ENCODE measurements at places on chromosomes 2 and 18.

DNA sequence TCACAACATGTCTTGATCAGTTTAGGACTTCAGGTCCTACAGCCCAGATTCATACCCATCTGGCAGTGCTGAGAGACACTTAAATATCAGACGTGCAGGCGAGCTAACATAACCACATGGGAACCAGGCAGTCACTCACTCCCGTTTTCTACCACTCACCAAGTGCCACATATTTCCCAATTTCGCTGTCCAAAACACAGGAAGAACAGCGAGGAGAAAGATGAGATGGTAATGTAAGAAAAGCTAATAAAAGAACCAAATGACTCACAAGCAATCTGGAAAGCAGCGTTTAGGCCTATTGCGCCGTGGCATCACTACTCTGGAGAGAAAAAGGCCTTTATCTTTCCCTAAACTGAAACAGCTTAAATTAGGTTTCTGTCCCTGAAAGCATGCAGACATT lies 647.8 kb upstream of the SLC39A10 start:
- H3K36me3 ChIP-seq, result no peaks in the 10 kb centered on the region
- no peak overlapping the region for H3K4me3 ChIP-seq
- no peaks in the 10 kb centered on the region for H3K27me3 ChIP-seq
- DNase-seq, result no peak
- no peak overlapping the region for H3K27ac ChIP-seq
- no peaks in the 10 kb centered on the region for H3K4me1 ChIP-seq

DNA sequence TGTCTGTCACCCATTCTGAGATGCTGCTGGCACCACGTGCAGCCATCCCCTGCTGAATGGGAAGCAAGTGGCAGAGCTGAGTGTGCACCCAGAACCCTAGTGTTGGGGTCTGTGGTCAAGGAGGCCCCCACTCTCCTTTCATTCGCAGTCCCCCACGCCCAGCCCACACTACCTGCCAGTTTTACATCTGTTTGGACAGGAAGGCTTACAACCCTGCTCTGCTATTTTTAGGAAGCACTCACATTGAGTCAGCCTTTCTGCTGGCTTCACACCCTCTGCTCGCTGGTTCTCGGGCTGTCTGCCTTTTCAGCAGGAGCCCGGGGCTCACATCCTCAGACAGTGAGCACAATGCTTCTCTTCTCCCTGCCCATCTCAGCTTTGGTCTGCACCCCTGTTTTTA lies 10.7 kb upstream of the ADCY3 start:
- H3K4me1 ChIP-seq, result peaks cover 10% of the 10 kb centered on the region
- DNase-seq, result no peak
- H3K4me3 ChIP-seq, result no peak overlapping the region
- H3K27ac ChIP-seq, result no peak overlapping the region
- no peaks in the 10 kb centered on the region for H3K36me3 ChIP-seq
- H3K27me3 ChIP-seq, result no peaks in the 10 kb centered on the region

- DNase-seq, result peak; percentile 85
- H3K27ac ChIP-seq, result no peak overlapping the region
- no peaks in the 10 kb centered on the region for H3K27me3 ChIP-seq
- no peaks in the 10 kb centered on the region for H3K36me3 ChIP-seq
- H3K4me3 ChIP-seq, result no peak overlapping the region
Observed at GRCh38 chr18:77749089-77749488, 499.4 kb downstream of the GALR1 start.

DNA sequence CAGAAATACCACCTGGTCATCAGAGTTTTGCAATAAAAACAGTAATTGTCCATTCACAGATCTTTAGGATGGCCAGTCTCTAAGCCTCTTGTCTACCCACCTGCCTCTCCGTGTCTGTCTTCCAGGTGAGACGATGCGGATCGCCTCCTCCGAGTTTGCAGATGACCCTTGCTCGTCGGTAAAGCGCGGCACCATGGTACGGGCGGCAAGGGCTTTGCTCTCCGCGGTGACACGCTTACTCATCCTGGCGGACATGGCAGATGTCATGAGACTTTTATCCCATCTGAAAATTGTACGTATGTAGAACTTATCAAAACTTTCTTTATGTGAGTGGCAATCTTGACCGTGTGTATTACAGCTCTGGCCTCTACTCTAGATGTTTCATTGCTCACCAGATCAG lies 345.0 kb downstream of the CTNNA2 start:
- no peak overlapping the region for H3K4me3 ChIP-seq
- DNase-seq, result no peak
- H3K36me3 ChIP-seq, result no peaks in the 10 kb centered on the region
- no peaks in the 10 kb centered on the region for H3K4me1 ChIP-seq
- no peaks in the 10 kb centered on the region for H3K27me3 ChIP-seq

- no peak for DNase-seq
- peak overlapping the region; percentile 100 for H3K4me3 ChIP-seq
- H3K27ac ChIP-seq, result peak overlapping the region; percentile 96
- H3K27me3 ChIP-seq, result no peaks in the 10 kb centered on the region
Observed at GRCh38 chr2:55616551-55617174, 759 bp downstream of the PPP4R3B start.

GRCh38 chr18:43970656-43971055 lies 693.4 kb upstream of the SYT4 start:
- no peaks in the 10 kb centered on the region for H3K36me3 ChIP-seq
- H3K4me1 ChIP-seq, result no peaks in the 10 kb centered on the region
- H3K4me3 ChIP-seq, result no peak overlapping the region
- no peaks in the 10 kb centered on the region for H3K27me3 ChIP-seq

- H3K27me3 ChIP-seq, result no peaks in the 10 kb centered on the region
- no peak overlapping the region for H3K27ac ChIP-seq
- H3K4me1 ChIP-seq, result peaks cover 9% of the 10 kb centered on the region
- no peaks in the 10 kb centered on the region for H3K36me3 ChIP-seq
Observed at GRCh38 chr2:241818943-241819270, 9.9 kb downstream of the NEU4 start.

GRCh38 chr2:180692322-180692721 lies 288.1 kb upstream of the UBE2E3 start:
- no peak for DNase-seq
- H3K4me3 ChIP-seq, result no peak overlapping the region
- no peaks in the 10 kb centered on the region for H3K27me3 ChIP-seq
- H3K27ac ChIP-seq, result no peak overlapping the region
- H3K4me1 ChIP-seq, result no peaks in the 10 kb centered on the region
- H3K36me3 ChIP-seq, result no peaks in the 10 kb centered on the region

DNA sequence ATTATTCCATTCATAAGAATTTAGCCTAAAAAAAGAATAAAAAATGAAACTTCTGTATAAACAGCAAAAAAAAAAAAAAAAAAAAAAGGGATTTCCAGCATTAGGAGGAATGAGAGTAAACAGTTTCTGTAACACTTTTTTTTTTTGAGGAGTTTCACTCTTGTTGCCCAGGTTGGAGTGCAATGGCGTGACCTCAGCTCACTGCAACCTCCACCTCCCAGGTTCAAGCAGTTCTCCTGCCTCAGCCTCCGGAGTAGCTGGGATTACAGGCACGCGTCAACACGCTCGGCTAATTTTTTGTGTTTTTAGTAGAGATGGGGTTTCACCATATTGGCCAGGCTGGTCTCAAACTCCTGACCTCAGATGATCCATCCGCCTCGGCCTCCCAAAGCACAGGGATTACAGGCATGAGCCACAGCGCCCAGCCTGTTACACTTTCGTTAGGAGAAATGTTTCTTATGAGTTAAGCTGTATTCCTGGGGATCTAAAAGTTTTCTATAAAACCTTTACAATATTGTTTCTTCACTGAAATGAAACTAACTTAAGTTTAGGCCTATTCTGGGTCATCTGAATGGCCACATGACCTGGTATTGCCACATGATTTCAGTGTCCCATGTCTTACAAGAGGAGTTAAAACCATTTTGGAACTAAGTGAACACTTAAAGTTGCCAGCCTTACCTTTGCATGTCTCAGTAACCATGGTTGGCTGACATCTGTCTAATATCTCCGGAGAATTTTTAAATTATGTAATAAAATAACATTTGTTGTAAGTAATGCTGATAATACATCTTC lies 17.5 kb downstream of the SMAD2 start:
- no peaks in the 10 kb centered on the region for H3K36me3 ChIP-seq
- DNase-seq, result no peak
- no peaks in the 10 kb centered on the region for H3K4me1 ChIP-seq
- H3K27ac ChIP-seq, result no peak overlapping the region
- H3K4me3 ChIP-seq, result no peak overlapping the region

DNA sequence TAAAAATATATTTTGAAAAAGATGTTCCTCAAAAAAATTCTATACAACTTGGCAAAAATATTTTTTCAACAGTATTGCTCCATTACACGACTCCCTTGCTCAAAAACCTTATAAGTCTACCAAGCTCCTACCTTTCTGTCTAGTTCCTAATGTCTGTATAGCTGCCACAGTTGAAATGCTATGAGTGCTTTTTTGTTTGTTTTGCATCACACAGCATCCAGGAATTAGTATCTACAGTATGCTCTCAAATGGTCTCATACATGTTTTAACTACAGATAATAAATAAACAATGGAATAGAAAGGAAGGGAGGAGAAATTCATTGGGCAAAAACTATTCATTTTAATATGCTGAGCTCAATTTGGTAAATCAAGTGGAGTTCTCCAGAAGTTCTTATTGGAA lies 17.3 kb downstream of the ACADL start:
- no peaks in the 10 kb centered on the region for H3K36me3 ChIP-seq
- DNase-seq, result no peak
- no peak overlapping the region for H3K4me3 ChIP-seq
- H3K4me1 ChIP-seq, result no peaks in the 10 kb centered on the region
- H3K27me3 ChIP-seq, result no peaks in the 10 kb centered on the region
- no peak overlapping the region for H3K27ac ChIP-seq

DNA sequence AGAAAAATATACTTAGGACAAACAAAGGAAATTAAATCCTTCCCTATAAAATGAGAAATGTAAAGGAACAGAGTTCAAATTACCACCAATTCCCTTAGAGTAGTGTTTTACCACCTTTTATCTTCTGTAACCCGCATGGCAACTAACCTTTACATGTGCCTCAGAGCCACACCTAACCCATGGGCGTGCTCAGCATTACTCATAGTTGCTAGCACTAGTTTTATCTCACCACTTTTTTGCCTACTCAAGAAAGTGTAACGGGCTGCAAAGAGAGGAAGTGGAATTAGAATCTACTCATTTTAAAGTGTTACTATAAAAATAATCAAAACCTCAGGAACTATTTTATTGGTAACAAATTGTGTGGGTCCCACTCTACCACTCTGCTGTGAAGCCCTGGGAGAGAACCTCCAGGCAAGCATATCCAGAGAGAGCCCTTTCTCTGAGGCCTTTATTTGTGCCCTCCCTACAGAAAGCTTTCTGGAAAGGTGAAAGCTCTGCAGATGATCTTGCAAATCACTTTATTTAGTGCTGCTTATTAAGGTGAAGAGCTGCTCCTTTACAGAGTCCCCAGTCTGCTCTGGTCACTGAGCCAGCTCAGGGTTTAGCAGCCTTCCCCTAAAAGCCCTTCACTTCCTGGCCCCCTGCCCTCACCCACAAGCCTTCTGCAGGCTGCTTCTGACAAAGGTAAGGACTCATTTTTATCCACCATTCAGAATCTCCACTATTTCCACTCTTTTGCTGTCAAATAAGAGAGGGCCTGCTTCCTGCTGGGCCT lies 98.8 kb downstream of the TRABD2A start:
- no peaks in the 10 kb centered on the region for H3K36me3 ChIP-seq
- H3K4me1 ChIP-seq, result peaks cover 3% of the 10 kb centered on the region
- DNase-seq, result no peak
- H3K27ac ChIP-seq, result no peak overlapping the region

GRCh38 chr2:48844417-48845155 lies 89.1 kb upstream of the LHCGR start:
- no peak overlapping the region for H3K4me3 ChIP-seq
- H3K27me3 ChIP-seq, result no peaks in the 10 kb centered on the region
- H3K4me1 ChIP-seq, result no peaks in the 10 kb centered on the region
- no peaks in the 10 kb centered on the region for H3K36me3 ChIP-seq
- no peak overlapping the region for H3K27ac ChIP-seq
- no peak for DNase-seq

- DNase-seq, result no peak
- peaks cover 2% of the 10 kb centered on the region for H3K4me1 ChIP-seq
- H3K27ac ChIP-seq, result no peak overlapping the region
- H3K4me3 ChIP-seq, result no peak overlapping the region
- no peaks in the 10 kb centered on the region for H3K27me3 ChIP-seq
Observed at GRCh38 chr2:7052404-7052803, 135.2 kb downstream of the RNF144A start.

DNA sequence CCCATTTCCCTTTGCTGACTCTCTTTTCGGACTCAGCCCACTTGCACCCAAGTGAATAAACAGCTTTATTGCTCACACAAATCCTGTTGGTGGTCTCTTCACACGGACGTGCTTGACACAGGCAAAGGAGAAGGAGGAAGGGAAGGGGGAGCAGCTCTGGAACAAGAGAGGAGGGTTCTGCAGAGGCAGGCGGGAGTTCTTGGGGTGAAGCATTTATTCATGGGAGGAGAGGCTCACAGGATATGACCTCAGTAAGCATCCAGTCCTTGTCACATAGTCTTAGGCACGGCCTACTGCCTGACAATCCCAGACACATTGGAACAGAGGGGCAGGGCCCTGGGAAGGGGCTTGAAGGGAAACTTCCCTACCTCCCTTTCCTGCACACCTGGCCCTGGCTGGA lies 171.7 kb upstream of the HS6ST1 start:
- no peaks in the 10 kb centered on the region for H3K27me3 ChIP-seq
- H3K27ac ChIP-seq, result no peak overlapping the region
- no peak overlapping the region for H3K4me3 ChIP-seq
- H3K36me3 ChIP-seq, result no peaks in the 10 kb centered on the region
- DNase-seq, result peak; percentile 42
- peaks cover 14% of the 10 kb centered on the region for H3K4me1 ChIP-seq

DNA sequence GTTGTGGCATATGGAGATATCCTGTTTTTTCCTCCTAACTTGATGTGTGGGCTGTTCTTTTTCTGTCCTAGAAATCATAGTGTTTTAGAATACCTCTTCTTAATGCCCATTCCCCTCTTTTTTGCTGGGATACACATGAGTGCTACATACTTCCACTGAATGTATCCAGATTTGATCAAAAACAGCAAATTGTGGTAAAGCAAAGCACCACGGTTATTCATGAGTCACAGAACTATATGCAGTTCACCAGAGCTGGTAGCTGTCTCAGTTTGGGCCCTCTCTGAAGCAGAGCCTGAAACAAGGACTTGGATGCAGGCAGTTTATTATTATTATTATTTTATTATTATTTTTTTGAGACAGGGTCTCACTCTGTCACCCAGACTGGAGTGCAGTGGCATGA lies 69.9 kb upstream of the CTLA4 start:
- no peaks in the 10 kb centered on the region for H3K36me3 ChIP-seq
- peaks cover 4% of the 10 kb centered on the region for H3K4me1 ChIP-seq
- DNase-seq, result no peak

GRCh38 chr2:10159086-10159485 lies 36.5 kb downstream of the RRM2 start:
- no peaks in the 10 kb centered on the region for H3K27me3 ChIP-seq
- no peaks in the 10 kb centered on the region for H3K36me3 ChIP-seq
- DNase-seq, result no peak
- no peak overlapping the region for H3K4me3 ChIP-seq

DNA sequence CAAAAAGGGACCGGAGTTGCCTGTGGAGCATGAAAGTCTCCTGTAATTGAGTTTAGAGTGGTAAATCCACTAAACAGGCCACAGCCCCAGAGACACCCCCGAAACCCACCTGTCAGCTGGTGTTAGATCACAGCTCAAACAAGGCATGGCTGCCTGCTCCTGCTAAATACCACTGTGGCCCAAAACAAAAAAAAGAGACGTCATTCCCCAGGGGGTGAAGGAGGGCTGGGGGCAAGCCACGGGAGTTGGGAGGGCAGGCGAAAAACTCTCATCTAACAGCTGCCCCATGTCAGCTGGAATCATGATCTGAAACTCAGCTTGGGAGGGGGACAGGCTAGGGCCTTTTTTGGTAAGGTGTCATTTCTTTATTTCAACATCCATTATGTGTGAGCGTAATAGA lies 42.5 kb upstream of the LRPPRC start:
- DNase-seq, result no peak
- no peaks in the 10 kb centered on the region for H3K4me1 ChIP-seq
- no peaks in the 10 kb centered on the region for H3K36me3 ChIP-seq
- H3K4me3 ChIP-seq, result no peak overlapping the region
